ENCODE measurements at places on chromosomes 6 and 20. TPM values are rescaled to one million over a fixed set of nuclear protein-coding genes. Genes with fewer than 3 reads are reported as not detected.

SYNJ2 gene
- total RNA-seq: 46.3 TPM

DNA sequence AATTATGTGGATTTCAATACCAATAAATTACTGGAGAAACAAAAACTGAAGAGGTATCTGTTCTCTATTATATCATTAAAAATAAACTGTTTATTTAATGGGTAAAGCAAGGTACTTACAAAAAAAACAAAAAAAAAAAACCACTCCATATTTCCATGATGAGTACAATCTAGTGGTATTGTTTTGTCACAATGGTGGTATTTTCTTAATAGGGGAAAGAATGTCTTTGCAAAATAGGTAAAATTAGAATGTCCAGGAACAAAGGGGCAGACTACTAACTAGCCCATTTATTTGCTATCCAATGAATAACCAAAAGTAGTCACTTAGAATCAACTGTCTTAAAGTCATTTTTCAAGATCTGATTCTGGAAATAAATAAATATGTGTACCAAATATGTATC, 92.0 kb downstream of the ARHGAP18 start:
- DNase-seq: no peak

DNA sequence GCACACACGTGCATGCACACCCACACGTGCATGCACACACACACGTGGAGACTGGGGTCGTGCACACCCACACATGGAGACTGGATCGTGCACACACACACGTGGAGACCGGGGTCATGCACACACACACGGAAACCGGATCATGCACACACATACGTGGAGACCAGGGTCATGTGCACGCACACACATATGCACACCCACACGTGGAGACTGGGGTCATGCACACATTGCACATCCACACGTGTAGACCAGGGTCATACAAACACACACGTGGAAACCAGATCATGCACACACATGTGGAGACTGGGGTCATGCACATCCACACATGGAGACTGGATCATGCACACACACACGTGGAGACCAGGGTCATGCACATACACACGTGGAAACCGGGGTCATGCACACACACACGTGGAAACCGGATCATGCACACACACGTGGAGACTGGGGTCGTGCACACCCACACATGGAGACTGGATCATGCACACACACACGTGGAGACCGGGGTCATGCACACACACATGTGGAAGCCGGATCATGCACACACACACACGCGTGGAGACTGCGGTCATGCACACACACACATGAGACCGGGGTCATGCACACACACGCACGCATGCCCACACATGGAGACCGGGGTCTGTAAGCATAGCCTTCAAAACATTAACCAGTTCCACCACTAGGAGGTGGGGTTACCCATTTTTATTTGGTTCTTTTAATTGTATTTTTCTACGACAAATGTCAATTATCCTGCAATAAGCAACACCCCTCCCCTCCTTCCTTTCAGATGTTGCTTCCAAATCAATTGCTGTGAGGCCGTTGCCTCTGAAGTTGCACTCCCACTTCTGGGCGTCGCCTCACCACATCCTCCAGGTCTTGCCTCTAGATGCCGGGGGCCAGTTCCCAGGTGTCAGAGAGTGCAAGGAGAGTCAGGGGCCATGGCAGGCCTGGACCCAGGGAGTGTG, 95.8 kb downstream of the TMEM242 start:
- no peak for DNase-seq

GRCh38 chr20:47501116-47501481, 588 bp upstream of the NCOA3 start:
- no peak for DNase-seq

GRCh38 chr20:39623584-39624234, 661.6 kb downstream of the DHX35 start:
- DNase-seq: no peak

All from CD4-positive, CD25-positive, alpha-beta regulatory T cell (primary cell).